ENCODE measurements at places on chromosomes 4 and X. TPM values are rescaled to one million over a fixed set of nuclear protein-coding genes. Genes with fewer than 3 reads are reported as not detected.

Gene GABRG1
- not detected for total RNA-seq

Gene CT45A2
- total RNA-seq, result not detected

Gene MAGT1
- 52.2 TPM for total RNA-seq

Gene MRFAP1L1
- total RNA-seq, result 41.3 TPM

Gene REPS2
- 11.2 TPM for total RNA-seq

Gene GDI1
- total RNA-seq, result 110 TPM

Measured in mammary epithelial cell (primary cell).